ENCODE measurements at places on chromosomes 2 and 18.

DNA sequence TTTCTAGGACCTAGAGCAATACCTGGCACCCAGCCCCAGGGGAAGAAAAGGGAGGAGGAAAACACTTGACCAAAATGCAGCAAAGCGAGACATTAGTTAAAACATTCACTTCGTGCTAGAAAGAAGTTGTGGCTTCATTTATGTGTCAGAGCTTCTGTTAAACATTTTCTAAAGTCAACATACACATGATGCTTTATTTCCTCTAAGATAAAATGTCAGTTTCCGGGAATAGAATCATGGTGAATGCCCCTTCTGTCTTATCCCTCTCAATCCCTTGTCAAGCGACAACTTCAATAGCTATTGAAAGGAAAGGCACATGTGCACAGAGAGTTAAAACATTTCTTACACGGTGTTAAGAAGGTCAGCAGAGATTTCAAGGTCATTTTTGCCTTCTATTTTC lies 404.6 kb upstream of the CWC22 start:
- DNase-seq: no peak

DNA sequence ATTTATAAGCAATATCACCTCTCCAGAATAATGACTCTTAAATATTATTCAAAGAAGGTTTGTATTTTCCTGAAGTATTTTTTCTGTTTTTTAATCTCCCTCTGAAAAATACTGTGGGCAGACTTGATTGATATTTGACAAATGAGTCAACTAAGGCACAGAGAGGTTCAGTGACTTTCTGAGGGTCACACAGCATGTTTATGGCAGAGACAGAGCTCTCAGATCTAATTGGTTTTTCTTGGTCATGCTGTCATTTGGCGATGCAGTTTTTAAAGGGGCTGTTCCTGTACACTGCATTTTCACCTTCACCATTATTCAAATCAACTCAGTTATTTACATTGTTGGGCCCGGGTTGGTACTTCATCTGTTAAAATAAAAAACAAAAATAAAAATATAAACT lies 264.3 kb downstream of the LRRTM1 start:
- DNase-seq: no peak

DNA sequence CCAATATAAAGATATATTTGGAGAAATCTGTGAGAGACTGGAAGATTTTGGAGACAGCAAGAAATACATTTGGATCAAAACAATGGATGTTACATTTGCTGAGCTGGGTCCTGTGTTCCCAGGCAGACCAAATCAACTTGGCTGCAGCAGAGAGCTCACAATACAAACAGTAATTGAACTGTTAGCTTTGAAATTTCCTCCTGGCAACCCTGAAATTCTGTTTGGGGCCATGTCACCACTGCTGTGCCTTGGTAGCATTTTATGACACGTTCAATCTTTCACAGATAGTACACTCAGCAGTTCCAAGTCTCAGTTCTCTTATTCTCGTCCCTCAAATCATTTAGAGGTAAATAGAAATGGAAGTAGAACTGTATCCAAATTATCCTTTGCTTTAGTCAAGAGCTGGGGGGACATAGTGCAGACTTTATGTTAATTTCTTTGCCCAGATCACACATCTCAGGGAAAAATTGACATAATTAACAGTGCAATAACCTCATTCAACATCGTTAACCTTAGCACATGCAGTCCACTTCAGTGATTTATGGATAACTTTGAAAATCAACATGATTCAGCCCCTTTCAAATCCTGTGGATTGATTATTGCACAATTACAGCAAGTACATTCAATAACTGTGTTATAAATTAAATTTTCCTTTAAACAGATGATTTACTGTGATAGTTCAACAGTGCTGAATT lies 277.4 kb upstream of the MC4R start:
- peak; percentile 26 for DNase-seq

DNA sequence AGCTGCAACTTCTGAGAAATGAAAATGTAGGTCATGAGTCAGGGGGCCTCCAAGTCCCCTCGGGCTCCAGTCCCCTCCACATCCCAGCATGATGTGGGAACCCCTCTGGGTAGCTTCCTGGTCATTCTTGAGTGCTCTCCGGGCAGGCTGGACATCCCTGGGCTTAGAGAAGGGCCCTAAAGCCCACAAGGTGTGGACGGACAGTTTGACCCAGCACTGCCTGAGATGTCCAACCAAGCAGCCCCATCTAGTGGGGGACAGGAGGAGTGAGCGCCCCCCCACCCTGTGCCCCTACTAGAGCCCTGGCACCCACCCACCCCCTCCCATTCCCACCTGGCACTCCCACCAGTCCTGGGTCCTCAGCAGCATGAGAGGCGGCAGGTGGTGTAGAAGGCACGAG lies 46.0 kb downstream of the CYP27C1 start:
- DNase-seq: no peak

DNA sequence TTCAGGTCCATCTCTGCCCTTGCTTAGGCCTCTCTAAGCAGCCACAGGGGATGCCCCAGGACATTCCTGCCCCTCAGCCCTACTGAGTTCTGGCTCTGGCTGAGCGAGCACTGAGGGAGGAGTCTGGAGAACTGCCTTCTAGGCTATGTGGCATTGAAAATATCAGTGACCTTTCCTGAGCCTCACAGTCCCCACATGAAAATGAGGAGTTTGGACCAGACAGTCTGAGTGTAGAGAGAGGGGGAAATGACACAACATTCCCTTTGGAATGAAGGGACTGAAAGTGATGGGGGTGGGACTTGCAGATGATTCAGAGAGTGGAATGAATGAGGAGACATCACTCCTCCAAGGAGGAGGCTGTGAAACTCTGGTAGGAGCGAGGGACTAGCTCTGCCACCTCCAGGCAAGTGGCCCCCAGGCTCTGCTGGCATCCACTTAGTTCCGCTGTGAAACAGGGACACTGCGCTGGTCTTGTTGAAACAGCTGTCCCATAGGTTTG lies 8.0 kb downstream of the TNS1 start:
- no peak for DNase-seq

- DNase-seq: no peak
Measured at GRCh38 chr2:133315280-133315679, 253.0 kb downstream of the NCKAP5 start.

GRCh38 chr2:12376025-12376424 lies 340.7 kb upstream of the TRIB2 start:
- DNase-seq: no peak

GRCh38 chr18:78408623-78409022 lies 571.0 kb upstream of the SALL3 start:
- no peak for DNase-seq

GRCh38 chr2:228038967-228039366 lies 142.5 kb downstream of the SPHKAP start:
- no peak for DNase-seq

GRCh38 chr2:47109007-47109375 lies 46.1 kb downstream of the STPG4 start:
- DNase-seq: no peak

- no peak for DNase-seq
Measured at GRCh38 chr2:156110890-156111289, 221.6 kb downstream of the NR4A2 start.

DNA sequence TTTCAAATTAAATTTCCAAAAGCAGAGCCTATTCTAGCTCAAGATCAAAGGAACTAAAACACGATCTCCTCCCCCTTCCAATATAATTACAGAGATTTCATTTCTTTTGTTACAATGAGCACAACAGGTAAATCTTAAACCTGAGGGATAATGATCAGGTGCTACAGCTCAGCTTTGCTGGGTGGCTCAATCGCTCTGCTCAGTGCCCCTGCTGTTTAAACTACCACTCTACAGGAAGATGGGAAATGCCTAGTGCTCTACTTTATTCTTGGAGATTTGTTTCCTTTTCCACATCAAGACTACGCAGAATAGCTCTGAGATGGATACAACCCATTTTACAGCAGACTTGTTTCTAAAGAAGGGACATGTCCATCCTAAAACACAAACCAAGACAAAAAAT lies 162.3 kb downstream of the TCF4 start:
- peak; percentile 69 for DNase-seq

GRCh38 chr2:225771701-225772100 lies 372.2 kb downstream of the NYAP2 start:
- no peak for DNase-seq

DNA sequence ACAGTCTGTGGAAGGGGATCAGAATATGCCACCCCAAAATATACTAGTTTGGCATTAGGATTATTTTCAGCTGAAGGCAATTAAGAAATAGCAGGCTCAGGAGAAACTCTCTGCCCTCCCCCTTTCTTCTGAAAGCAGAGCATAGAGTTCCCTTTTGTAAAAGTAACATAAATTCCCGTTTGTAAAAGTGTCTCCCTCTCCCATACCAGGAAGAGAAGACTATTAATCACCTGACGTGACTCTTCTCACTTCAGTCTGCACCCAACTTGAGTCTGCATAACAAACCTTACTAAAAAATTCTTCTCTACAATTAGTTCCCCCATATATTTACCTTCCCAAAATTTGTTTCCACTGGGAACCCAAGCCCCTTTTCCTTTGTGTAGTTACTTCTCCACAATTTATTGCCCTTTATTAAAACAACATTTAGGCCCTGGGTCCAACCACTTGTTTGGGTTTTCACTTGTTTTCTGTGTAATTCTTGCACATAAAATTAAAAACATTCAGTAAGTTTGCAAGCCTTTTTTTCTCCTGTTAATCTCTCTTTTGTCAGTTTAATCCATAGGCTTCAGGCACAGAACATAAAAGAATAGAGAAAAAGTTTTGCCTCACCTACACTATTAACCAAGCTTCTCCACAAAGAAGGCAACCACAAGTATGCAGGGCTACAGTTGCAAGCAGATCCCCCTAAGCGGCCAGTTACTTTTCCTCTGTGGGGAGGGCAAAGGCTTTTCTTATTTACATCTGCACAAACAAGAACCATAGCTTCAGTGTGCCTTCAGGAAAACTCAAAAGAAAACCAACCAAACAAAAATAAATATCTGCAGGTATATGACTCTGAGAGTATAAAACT lies 107.6 kb upstream of the MSH2 start:
- DNase-seq: no peak

All from COR-L47 (cell line).